Activated naive CD4-positive, alpha-beta T cell treated with anti-CD3 and anti-CD28 coated beads, Interleukin-2, amount 50 U/mL, for 16 hours (primary cell): ENCODE measurements at places on chromosomes 1 and 21.

GRCh38 chr1:7984811-7985210 is 23.3 kb downstream of the PARK7 start:
- DNase-seq, result no peak

DNA sequence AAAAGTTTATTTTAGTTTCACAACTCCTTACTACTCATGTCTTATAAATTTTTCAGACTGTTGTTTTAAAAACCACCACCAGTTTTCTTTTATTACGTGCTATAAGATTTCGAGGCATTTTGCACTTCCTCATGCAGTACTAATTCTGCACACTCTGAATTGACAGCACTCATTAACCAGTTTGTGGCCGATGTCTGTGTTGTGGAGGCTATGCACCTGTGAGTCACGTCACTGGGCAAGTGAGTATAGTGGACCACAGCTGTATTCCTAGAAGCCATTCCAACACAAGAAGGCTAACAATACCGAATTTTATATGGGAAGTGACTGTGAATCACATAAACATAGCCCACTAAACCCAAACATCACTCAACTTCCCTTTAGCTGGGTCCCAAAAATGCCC is 21.0 kb upstream of the SPATA6 start:
- no peak for DNase-seq

DNA sequence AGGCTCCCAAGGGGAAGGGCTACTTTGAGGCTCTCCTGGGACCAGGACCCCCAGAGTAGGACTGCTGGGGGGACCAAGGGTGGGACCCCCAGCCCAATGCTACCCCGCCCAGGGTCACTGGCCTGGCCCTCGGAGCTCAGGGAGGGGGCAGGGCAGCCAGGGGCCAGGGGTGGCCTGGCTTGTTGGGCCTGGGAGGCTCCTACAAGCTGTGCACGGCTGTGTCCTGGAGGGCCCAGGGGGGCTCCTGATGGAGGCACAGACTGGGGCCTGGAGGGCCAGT is 2.2 kb downstream of the HES4 start:
- no peak for DNase-seq

- no peak for DNase-seq
Measured at GRCh38 chr21:45552696-45553391, 10.6 kb upstream of the SLC19A1 start.

- no peak for DNase-seq
Measured at GRCh38 chr1:246567646-246568235, 1.5 kb downstream of the CNST start.
